ENCODE measurements at places on chromosomes 13 and 19.

DNA sequence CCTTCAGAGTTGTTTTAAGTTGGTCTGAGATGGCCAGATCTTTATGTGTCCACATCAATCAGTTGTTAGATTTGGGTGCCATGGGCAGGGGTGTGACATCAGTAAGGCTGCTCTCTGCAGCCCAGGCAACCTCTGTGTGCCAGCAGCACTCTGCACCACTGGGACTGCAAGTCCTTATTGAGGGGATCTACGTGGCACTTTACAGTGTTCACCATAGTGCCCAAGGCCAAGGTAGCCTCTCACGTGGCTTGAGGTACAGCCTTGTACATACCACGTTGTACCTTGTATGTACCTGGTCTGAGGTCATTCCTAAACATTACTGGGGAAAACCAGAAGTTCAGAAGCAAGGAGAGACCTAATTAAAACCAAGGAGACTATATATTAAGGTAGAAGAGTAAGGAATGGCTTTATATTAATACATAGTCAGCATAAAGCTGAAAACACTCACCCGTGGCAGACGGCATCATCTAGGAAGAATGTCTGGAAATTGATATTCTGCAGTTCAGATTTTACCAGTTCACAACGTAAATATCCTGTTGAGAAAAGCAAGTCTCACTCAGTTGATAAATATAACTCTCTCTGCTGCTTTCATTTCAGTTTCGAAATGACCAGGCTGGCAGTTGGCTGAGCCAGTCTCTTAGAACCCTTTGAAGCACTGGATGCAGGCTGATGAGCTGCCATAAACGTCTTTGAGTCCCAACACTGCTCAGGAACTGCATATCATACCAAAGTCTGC lies 128.8 kb downstream of the ZDHHC20 start:
- DNase-seq, result no peak

- no peak for DNase-seq
Measured at GRCh38 chr13:97397267-97397666, 36.7 kb upstream of the RAP2A start.

- DNase-seq, result no peak
Measured at GRCh38 chr13:41599619-41600018, 142.3 kb downstream of the RGCC start.

DNA sequence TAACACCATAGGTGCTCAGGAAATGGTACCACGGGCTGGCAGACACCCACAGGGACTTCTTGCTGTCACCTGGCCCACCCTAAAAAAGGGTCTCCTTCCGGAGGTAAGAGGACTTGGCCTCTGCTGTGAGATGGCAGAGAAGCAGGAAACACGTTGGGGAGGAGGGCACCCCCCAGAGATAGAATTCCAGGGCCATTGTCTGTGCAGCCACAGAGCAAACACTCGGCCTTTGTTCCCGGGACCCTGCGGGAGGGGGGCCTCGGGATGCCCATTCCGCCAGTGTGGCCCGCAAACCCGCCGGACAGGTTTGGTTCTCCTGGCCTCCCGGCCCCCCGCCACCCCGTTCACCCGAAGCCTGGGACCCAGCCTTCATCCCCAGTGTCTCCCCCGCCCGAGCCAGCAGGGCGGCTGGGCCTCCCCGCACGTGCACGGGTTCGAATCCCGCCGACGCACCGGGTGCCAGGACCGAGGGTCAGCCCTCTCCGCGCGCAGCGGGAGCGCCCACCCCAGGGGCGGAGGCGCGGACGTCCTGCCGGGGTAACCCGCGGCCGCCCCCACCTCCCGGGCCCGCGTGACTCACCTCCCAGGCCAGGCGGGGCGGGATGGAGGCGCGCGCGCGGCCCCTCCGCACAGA lies 714 bp downstream of the PLPP2 start:
- DNase-seq, result no peak

- no peak for DNase-seq
Measured at GRCh38 chr13:99982731-99983498, 1.3 kb downstream of the ZIC2 start.

- DNase-seq, result no peak
Measured at GRCh38 chr19:53883231-53883661, 1.2 kb downstream of the PRKCG start.

GRCh38 chr13:112115403-112116091 lies 48.6 kb downstream of the SOX1 start:
- no peak for DNase-seq

GRCh38 chr19:54429176-54429495 lies 13.9 kb downstream of the TTYH1 start:
- DNase-seq, result no peak

GRCh38 chr19:16266586-16266942 lies 58.1 kb upstream of the KLF2 start:
- DNase-seq, result peak; percentile 59

- DNase-seq, result peak; percentile 21
Measured at GRCh38 chr19:55383279-55384130, 587 bp downstream of the TMEM238 start.

GRCh38 chr13:77784515-77784914 lies 87.0 kb downstream of the SLAIN1 start:
- no peak for DNase-seq

- DNase-seq, result no peak
Measured at GRCh38 chr13:89923736-89924135, 1423.8 kb upstream of the MIR17HG start.

GRCh38 chr13:60275208-60275607 lies 111.5 kb upstream of the DIAPH3 start:
- no peak for DNase-seq

DNA sequence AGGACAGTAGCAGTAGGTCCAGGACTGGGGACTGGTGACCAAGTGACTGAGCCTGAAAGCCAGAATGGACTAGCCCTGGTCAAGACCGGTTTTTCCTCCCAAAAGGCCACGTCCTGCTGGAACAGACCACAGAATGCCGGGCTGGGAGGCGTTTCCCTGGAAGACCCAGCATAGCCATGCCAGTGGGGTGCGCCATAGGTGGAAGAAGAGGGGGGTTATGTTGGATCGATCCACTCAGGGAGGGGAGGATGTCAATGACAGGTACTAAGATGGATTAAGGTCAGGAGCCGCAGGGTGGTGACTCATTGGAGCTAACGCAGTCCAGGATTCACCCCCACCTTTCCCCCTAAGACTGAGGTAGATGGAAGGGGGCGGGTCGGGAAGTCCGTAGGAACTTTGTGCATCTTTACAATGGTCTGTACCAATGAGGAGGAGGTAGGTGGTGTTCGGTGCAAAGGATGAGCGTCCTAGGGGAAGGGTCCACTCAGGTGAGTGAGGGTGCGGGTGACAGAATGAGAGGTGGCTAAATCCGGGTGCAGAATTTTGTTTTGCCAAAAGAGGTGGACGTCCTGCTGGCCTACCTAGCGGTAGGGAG lies 21.0 kb downstream of the VASP start:
- no peak for DNase-seq

DNA sequence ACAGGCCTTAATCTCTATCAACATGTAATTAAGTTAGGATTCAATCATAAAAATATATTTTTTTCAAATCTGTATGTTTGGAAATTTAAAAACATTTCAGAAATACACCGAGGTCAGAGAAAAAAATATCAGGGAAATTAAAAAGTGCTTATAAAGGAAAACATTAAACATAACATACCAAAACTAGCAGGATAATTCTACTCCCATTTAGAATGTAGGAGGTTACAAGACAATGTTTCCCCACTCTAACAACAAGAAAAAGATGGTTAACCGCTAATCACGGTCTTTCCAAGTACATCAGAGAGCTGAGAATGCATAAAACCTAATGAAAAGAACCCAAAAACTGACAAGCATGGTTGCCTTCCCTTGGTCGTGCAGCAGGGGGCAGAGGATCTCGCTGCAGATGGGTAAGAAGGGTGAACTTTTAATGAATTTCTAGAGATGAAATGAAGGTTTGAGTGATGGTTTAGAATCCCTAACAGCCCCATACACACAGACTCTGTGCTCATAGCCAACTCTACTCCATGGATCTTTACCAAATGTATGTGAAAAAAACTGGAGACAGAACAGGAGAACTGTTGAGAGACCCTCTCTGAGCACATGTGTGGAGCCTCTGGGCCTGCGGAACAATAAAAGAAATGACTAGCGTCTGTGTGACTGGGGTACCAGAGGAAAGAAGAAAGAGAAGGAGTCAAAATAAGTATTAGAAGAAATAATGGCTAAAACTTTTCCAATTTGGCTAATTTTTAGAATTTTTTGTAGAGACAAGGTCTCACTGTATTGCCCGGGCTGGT lies 51.3 kb upstream of the LSM14A start:
- DNase-seq, result peak; percentile 25

DNA sequence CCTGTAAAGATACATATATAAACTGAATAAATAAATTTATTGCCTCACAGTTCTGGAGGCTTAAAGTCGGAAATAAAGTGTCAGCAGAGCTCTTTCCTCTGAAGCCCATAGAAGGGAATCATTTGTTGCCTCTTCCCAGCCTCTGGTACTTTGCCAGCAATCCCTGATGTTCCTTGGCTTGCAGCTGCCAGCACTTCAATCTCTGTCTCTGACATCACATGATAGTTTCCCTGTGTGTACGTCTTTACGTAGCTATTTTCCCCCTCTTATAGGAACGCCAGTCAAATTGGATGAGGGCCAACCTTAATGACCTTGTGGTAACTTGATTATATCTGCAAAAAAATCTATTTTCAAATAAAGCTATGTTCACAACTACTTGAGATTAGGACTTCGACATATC lies 250.9 kb downstream of the LIG4 start:
- no peak for DNase-seq

GRCh38 chr19:48348045-48348444 lies 15.7 kb downstream of the TMEM143 start:
- DNase-seq, result no peak

- DNase-seq, result no peak
Measured at GRCh38 chr13:75776550-75776949, 140.4 kb downstream of the LMO7 start.

GRCh38 chr13:45492538-45492937 lies 27.8 kb downstream of the COG3 start:
- DNase-seq, result no peak

DNA sequence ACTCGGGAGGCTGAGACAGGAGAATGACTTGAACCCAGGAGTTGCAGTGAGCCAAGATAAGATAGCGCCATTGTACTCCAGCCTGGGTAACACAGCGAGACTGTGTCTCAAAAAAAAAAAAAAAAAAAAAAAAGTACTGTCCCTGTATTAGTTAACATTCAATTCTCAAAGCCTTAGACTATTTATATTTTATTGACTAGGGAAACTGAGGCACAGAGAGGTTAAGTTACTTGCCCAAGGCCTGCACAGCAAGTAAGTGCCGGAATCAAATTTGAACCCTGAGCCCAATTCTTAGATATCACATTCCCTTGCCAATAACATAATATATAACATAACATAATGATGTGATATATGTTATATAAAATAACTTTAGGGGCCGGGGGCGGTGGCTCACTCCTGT lies 921 bp upstream of the KLC3 start:
- no peak for DNase-seq

DNA sequence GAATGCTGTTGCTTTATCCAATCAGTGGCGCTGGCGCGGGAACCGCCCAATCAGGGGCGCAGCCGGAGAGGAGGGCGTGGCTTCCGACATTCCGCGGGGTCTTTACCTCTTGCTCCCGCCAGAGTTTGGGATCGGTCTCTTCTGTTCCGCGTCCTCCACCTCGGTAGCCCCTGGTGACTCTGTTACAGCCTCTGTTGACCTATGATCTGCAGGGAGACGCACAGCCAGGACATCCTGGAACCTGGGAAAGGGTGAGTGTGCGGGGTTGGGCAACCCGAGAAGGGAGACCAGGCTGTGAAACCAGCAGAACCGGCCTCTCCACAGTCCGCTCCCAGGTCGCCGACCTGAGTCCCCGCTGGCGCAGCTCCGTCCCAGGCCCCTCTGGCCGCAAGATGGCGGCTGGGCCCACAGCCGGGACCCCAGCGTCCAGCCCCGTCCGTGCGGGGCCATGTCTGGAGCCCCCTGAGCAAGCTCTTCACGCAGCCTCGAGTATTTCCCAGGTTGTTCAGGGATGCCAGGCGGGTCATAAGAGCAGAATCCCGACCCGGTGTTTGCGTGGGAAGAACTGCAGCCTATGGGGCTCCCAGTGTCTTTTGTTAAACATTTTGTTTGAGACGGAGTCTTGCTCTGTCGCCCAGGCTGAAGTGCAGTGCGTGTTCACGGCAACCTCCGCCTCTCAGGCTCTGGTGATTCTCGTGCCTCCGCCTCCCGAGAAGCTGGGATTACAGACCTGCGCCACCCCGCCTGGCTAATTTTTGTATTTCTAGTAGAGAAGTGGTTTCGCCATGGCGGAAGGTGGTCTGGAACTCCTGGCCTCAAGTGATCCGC lies 4.4 kb upstream of the ZNF681 start:
- peak; percentile 84 for DNase-seq

- DNase-seq, result peak; percentile 27
Measured at GRCh38 chr19:31340042-31341025, 8.9 kb downstream of the TSHZ3 start.

Measured in effector memory CD4-positive, alpha-beta T cell (primary cell).